Mucosa of descending colon (tissue), 3 donors: ENCODE measurements at places on chromosomes 2 and 18. TPM values are rescaled to one million over a fixed set of nuclear protein-coding genes. Genes with fewer than 3 reads are reported as not detected.
A peak's percentile ranks its signal among the peaks of the same experiment; 100 is the strongest.

- peak; percentile 41 for DNase-seq
Measured at GRCh38 chr2:160652236-160652635, 158.6 kb upstream of the RBMS1 start.

GRCh38 chr2:192013211-192013610 is 166.3 kb upstream of the CAVIN2 start:
- no peak for DNase-seq

IL36G gene
- total RNA-seq = not detected

DNA sequence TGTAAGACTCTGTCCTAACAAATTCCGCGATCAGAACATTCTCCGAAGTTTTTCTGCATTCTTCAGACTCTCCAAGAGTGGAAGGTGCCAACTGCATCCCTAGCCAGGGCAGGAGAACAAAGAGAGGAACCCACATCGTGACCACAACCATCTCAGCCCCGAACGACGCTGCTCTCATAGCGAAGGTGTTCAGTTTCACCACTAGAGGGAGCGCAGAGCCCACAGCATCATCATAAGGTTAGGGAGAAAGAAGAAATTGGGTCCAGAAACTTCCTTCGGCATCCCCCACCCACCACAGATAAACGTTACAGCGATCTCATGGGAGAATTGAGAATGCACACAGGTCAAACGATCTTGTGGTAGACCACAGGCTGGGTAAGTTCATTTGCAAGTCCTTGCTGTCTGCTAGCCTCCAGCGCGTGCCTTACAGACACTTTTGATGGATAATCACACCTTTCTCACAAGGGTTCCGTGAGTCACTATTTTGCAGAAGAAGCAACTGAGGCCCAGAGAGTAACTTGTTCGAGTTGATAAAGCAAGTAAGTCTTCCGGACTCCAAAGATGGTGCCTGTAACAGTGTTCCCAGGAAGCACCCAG is 53.7 kb upstream of the ARL4C start:
- DNase-seq = no peak

RGPD4 gene
- not detected for total RNA-seq

GRCh38 chr2:17756668-17757067 is 2.7 kb downstream of the GEN1 start:
- no peak for DNase-seq

DNA sequence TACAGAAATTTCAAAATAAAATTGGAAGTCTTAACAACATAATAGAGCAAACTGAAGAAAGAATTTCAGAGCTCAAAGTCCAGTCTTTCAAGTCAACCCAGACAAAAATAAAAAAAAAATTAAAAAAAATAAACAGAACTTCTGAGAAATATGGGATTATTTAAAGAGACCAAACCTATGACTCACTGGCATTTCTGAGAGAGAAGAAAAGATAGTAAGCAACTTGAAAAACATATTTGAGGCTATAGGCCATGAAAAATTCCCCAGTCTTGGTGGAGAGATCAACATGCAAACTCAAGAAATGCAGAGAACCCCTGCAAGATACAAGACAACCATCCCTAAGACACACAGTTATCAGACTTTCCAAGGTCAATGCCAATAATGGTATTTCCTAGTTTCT is 167.4 kb downstream of the RNF144A start:
- no peak for DNase-seq

GRCh38 chr2:179936654-179937053 is 70.4 kb downstream of the CWC22 start:
- peak; percentile 43 for DNase-seq

KIF1A gene
- 1.5 TPM for total RNA-seq

FBLN7 gene
- total RNA-seq = 2.2 TPM

DNA sequence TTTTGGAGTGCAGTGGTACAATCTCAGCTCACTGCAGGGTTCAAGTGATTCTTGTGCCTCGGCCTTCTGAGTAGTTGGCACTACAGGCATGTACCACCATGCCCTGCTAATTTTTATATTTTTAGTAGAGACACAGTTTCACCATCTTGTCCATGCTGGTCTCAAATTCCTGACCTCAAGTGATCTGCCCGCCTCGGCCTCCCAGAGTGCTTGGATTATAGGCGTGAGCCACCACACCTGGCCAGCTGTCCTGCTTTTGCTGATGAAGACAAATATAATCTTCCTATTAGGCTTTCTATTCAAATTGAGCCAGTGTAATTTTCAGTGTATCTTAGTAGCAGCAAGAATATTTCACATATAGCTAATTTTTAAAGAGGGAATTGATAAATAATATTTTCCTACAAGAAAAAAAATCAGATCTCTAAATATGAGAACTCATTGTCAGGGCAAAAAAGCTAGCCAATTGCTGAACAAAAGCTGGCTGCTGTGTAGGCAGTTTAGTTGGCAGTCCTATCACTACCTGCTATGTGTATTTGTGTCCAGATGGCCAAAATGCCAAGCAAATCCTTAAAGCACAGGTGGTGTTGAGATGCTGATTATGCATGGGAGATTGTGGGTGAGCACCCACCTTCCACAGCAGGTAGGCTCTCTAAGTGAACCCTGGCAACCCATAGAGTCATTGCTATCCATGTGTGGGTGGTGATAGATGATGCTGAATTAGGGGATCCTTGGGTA is 60.8 kb upstream of the STAM2 start:
- no peak for DNase-seq

GRCh38 chr2:24881158-24881557 is 38.9 kb downstream of the ADCY3 start:
- DNase-seq = no peak

DNA sequence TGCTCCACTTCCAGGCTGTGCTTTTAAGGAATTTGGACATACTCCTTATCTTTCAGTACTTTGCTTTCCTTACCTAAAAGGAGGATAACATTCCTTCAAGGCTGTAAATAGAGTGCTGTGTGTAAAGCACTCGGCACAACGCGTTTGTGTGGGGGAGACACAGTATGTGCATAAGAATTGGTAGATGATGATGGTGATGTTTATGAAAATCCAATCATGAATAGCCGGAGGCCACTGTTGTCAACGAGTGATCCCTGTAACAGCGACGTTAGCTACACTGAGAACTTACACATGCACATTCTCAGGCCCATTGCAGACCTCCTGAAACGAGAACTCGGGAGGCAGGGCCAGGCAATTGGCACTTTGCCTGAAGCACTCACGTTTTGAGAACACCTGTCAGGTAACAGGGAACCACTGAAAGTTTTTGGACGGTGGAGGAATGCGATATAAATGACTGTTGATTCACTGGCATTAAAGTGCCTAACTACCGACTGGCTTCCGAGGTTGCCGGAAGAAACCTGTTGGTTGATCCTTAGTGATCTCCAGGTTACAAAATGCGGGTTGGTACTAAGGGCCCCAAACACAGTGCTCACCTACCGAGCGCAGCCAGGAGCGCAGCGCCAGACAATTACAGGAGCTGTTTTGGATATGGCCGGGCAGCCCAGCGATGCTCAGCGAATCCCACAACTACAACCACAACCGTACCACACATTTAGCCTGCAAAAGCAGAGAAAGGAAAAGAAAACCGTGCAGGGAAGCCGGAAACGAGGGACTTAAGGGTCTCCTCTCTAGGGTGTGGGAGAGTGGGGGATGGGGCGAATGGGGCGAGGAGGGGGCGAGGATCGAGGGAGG is 1.0 kb upstream of the MAP4K4 start:
- peak; percentile 58 for DNase-seq

GKN1 gene
- not detected for total RNA-seq

TNFAIP6 gene
- 1.1 TPM for total RNA-seq

DNA sequence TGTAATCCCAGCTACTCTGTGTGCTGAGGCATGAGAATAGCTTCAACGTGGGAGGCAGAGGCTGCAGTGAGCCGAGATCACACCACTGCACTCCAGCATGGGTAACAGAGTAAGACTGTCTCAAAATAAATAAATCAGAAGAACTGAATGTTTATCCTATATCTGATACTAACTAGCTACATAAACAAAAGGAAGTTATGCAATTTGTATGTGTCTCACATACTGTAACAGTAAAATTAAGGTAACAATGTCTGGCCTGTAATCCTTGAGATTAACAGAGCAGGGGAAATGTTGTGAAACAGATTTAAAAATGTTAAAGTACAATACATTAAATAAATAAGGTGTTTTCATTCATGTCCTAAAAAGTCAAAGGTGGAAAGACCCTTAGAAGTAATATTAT is 150.8 kb downstream of the MEMO1 start:
- no peak for DNase-seq

GRCh38 chr2:156437272-156437930 is 1.2 kb downstream of the GPD2 start:
- peak; percentile 35 for DNase-seq

FER1L5 gene
- not detected for total RNA-seq

DNA sequence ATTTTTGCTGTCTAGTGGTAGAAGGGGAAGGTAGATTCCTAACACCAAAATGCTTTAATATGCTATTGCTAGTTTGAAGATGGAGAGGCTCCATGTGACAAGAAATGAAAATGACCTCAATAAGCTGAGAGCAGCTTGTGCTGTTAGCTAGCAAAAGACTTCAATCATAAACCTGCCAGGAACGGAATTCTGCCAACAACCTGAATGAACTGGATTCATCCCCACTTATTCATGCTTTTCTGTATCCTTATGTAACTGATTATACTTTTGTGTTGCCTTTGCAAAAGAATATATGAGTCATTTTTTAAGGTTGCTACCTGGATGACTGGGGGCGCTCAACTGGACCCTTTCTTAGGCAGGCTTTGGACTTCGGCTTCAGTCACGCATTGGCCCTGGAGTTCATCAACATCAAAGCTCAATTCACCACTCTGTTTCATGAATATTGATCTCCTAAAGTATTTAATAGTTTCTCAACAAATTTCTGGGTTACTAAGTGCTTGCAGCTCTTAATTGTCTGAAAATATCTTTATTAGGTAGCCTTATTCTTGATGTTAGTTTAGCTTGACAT is 97.5 kb upstream of the KCNJ3 start:
- no peak for DNase-seq
